ENCODE measurements at places on chromosomes 1 and 21.

- DNase-seq = no peak
Measured at GRCh38 chr21:15130751-15131150, 66.0 kb upstream of the NRIP1 start.

DNA sequence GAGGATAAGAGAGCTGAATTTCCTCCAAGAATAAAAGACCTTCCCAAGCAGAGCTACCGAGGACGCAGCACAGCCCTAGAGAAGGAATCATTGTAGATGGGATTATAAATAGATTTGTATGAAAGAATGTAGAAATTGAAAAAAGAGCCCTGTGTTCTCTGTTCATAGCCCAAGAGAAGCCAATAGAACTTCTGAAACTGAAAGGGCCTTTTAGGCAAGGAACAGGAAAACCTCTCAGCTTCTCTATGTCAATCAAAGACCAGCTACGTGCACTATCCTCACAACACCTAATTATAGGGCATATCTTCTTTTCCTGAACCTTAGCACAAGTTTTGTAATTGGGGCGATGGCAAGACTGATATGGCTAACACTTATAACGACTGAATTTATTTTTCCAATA is 192.4 kb upstream of the RNPC3 start:
- no peak for DNase-seq

GRCh38 chr1:209527993-209528717 is 55.4 kb upstream of the CAMK1G start:
- no peak for DNase-seq

- no peak for DNase-seq
Measured at GRCh38 chr1:2433936-2434655, 21.7 kb upstream of the PEX10 start.

DNA sequence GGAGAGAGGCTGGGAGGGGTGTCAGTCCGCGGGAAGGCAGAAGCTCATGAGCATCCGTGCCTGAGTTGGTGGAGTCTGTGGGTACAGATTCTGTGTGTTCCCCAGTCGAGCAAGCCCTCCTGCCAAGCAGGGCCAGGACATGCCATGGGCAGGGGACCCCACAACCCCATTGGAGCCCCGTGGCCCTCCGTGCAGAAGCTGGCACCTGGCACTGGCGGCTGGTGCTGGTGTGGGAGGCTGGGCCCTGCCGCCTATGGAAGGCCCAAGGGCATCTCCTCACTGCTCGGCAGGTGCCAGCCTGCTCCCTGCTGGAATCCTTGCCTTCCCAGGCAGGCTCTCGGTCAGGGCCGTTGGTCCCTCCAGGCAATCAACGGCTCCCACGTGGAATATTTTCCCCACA is 73.7 kb downstream of the UBE2T start:
- no peak for DNase-seq

- no peak for DNase-seq
Measured at GRCh38 chr1:207750631-207751305, 1.1 kb upstream of the CD46 start.

- DNase-seq = no peak
Measured at GRCh38 chr1:40638097-40639036, 27.1 kb downstream of the RIMS3 start.

DNA sequence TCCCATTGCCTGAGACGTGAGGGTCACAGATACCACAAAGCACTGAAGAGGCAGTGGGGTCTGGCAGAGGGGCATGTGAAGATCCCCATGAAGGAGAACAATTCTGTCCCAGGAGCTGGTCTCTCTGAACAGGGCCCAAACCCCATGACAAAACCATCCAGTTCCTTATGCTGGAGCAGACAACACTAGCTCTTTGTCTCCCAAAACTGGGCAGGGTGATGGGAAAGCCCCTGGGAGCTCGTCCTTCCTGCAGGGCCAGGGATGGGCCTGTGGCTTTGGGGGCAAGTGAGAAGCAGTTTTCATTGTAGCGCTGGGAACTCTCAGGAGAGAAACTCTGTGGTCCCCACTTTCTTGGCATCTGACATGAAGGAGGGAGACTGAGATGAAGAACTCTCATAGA is 8.8 kb downstream of the ETV3L start:
- no peak for DNase-seq

DNA sequence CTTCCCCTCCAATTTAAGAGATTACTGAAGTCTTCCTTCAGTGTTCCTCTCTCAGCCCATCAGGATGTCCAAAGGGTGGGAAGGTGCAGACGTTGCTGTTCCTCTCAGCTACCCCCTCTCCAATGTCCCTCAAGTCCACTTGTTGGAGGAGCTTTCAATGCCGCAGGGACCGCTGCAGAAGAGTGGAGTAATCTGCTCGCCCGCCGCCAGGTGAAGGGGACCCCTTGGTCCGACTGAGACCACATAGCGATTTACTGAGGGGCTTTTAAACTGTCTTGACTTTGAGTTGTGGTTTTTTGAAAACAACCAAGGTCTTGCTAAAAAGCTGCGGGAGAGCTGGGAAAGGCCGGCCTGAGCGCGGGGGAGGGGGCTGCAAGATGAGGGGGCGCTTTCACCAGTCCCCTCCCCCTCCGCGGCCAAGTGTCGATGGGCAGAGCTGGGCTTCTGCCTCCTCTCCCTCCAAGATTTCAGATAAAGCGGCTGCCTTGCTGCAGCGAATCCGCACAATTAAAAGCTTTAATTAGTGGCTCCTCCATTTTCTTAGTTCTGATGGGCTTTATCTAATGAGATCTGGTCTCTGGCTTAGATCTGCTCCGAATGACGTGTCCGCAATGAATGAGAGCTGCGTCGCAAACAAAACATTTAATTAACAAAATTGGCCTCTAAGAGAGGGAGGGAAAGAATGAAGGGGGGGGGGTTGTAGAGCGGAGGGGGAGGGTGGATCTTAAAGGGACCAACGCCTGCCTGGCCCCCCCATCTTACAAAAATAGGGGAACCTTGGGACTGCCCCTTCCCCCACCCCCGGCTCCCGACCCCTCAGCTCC is 5.9 kb downstream of the LMO4 start:
- DNase-seq = no peak

- no peak for DNase-seq
Measured at GRCh38 chr1:48002142-48002541, 5.0 kb upstream of the TRABD2B start.

- no peak for DNase-seq
Measured at GRCh38 chr1:1398677-1399186, 403 bp downstream of the CCNL2 start.

- DNase-seq = no peak
Measured at GRCh38 chr1:9270290-9270883, 22.3 kb upstream of the SPSB1 start.

DNA sequence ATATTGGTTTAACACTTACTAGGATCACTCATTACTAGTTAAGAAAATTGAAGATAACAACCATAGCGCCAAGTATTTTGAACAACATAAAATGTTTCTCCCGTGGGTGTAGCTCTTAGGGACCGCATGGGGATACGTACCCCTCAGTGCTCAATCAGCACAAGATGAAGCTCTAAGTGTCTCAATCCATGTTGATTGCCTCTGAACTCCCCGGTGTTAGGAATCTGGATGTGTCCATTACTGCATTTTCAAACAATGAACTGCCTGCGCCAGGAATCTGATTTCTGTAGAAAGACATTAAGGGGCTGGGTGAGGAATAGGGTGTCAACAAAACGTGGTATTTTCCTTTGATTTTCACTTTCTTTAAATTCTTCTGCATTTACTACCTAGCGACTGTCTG is 100.2 kb downstream of the LMO4 start:
- no peak for DNase-seq

GRCh38 chr1:182405578-182405977 is 5.1 kb upstream of the TEDDM1 start:
- no peak for DNase-seq

- peak; percentile 41 for DNase-seq
Measured at GRCh38 chr1:8962812-8963530, 17.3 kb downstream of the CA6 start.

DNA sequence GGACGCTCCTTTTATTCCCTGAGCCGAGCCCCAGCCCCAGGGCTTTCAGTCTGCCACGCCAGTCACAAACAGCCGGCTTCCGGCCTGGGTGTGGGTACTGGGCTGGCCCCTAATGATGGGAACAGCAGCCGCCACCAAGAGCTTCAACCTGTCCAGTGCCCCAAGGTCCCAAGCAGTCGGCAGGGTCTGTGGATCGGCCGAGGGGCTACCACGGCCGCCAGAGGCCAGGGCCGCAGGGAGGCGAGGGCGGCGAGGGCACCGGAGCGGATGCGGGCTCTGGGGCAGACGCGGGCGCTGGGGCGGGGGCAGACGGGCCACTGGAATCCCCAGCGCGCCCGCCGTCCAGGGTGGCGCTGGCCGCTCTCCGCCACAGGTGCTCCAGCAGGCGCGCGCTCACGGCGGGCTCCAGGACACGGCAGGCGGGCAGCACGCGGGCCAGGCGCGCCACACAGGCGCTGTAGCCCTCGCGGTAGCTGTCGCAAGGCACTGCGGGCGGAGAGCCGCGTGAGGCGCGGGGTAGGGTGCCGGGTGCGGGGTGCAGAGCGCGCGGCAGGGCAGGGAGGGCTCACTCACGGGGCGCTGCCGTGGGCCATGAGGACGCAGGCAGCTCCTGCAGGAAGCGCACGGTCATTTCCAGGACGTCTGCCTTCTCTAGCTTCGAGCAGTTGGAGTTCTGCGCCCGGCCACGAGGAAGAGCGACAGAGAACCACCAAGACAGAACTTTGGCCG is 887 bp downstream of the HES2 start:
- no peak for DNase-seq

DNA sequence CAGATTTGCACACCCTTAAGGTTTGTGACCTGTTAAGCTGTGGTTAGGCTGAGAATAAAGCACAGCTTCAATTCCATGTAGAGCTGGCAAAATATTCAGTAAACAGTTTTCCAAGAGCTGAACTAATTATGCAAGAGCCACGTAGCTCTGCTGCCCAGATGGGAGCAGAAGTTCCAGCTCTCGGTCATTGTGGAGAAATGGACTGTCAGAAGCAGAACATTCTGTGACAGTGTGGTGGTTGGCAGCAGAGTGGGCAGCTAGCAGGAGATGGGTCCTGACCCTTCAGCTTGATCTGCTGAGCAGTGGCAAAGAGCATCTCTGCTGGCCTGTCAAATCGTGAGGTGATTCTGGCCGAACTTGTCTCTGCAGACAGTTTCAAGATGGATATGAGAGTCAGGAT is 23.2 kb downstream of the RHOU start:
- no peak for DNase-seq

DNA sequence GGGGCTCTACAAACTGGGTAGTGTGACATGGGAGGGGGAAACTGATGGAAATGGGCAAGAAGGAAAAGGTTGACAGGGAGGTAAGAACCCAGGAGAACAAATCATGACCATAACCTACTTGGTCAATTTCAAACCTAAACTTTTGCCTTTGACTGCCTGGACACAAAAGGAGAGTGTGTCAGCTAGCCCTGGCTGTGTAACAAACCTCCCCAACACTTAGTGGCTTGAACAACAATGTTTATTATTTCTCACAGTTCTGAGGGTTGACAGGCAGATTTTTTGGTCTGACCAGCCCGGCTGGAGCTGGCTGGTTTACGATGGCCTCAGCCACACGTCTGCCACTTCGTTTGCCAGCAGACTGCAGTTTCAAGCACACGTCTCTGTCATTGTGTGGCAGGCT is 92.5 kb downstream of the WDR4 start:
- DNase-seq = no peak

DNA sequence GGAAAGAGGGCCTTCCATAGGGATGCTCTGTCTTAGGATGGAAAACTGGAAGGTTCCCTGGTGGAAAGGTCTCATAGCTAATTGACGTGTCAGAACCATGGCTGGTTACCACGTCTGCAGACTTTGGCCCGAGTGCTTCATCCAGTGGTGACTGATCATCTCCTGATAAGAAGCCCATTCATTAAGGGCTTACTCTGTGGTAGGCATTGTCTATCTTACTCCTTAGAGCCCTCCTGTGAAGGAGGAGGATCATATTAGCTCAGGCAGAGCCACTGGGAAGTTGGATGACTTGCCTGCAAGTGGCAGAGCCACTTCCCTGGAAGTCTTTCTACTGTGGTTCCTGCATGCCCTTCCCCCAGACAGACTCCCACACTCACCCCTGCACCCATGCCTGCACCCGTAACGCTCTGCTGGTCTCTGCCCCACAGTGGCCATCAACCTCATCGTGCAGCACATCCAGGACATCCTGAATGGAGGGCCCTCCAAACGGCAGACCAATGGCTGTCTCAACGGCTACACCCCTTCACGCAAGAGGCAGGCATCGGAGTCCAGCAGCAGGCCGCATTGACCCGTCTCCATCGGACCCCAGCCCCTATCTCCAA is 79.9 kb downstream of the UCK2 start:
- no peak for DNase-seq

DNA sequence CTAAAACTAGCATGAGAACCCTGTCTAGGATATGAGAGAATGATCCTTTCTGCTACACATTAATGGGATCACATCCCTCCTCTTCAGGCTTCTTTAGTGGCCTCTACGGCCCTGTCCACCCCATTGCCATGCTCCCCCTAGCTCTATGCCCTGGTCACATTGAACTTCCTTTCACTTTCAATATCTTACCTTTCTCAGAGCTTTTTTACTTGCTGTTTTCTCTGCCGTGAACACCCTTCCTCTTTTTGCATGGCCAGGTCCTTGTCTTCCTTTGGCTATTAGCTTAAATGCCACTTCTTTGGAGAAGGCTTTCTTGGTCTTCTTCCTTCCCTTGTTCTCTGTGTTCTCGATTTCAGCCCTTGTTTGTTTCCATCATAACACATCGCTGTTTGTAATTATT is 97.4 kb downstream of the GIPC2 start:
- no peak for DNase-seq

GRCh38 chr1:204287466-204287891 is 72.2 kb downstream of the PLEKHA6 start:
- DNase-seq = no peak

GRCh38 chr1:63674238-63674864 is 81.1 kb downstream of the PGM1 start:
- peak; percentile 16 for DNase-seq

DNA sequence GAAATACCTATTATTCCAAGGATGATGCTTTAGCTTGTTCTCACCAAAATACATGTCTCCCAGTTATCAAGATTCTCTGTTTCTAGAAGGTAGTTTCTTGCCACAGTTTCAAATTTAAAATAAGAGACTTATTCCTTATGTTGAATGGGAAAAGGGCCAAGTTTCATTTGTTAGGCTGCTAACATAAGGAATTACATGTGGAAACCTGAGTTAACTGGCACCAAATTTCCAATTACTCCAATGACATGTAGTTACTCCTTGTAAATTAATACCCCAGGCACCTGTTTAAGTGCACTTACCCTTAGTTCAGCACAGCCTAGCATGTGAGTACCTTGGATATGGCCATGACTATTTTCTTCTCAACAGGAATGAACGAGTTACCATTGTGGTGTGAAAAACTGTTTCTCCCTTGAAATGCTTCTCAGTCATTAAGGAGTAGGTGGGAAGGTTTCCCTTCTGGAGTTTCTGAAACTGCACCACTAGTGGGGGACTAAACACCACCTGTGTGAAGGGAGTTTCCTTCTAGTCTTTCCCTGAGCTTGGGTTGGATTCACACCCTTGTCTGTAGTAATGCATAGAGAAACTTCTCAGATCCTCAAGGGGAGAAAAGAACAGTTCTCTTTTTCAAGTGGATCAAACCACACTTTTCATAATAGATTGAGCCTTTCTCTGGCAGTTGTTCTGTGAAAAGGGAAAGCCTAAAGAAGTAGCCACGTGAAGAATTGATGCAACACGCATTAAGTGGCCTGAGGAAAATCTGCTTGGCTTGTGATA is 32.3 kb upstream of the LRRC8C start:
- DNase-seq = no peak
